ENCODE measurements at places on chromosomes 2 and 18.

DNA sequence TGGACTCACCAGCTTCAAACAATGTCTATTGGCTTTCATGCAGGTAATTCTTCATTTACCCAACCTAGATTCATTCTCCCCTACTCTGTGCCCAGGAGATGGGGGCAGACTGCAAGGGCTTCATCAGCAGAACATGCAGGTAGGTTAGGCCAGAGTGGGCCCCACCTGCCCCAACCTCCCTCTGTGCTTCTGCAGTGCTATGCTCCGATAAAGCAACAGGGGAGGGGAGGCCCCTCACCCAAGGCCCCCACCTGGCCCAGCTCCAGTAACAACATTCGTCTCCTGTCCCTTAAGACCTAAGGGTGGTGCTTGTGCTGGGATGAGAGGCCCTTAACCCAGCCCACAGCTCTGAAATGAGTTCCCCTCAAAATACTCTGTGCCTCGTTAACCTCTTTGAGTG is 16.7 kb upstream of the GYPC start:
- DNase-seq = no peak

DNA sequence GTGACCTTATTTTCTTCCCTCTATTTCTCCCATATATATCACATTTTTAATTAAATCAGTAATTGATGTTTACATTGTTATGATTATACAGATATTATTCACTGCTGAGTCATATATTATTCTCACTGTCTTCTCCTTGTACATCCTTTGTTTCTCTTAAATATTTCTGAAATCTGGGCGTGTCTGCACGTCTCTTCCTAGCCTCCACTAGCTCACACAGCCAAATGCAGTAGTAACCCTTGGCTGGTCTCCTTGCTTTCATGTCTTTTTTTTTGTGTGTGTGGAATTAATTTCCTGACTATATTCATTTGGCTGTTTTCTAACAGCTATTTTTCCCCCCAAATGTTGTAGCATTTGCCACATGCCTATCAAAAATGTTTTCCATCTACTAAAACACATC is 15.8 kb downstream of the CCNYL1 start:
- DNase-seq = peak; percentile 64

DNA sequence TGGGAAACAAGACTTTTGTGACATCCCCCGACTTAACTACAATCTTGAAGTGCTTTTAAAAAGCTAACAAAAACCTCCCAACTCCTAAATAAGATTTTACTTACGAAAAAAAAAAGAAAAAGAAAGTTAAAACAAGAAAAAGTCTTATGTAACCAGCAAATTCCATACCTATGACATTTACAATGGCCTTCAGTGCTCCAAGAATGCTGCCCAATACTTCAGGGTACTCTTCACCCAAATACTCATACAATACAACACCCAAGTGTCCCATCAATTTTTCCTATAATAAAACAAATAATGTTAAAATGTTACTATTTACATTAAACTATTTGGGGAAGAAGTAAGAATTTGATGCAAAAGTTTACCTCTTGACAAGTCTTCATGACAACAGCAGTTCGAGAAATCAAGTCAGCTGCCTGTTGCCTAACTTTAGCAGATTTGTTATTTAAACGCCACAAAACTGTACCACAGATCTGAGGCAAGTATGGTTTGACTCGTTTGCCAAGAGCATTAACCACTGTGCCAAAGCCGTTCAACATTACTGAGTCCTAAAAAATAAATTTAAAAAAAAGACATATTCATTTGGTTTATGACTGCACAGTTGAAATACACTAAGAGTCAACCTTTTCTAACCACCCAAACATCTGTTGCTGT is 34.8 kb downstream of the SF3B1 start:
- peak; percentile 33 for DNase-seq

DNA sequence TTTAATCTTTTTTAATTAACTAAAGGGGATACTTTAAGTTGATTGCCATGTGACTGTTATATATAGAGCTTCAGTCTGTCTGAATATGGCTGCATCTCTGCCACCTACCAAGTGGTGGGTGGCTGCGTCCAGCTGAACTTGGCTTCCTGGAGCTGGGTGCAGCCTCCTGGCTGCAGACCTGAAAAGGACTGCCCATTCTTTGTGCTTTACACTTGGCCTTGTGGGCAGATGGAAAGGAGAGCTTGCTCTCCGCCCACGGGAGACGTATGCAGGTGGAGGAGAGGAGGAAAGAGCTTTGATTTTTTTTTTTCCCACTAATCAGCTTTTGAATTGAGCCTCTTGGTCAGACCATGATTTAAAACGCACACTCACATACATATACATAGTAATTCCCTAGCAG is 34.7 kb downstream of the NCK2 start:
- DNase-seq = no peak

DNA sequence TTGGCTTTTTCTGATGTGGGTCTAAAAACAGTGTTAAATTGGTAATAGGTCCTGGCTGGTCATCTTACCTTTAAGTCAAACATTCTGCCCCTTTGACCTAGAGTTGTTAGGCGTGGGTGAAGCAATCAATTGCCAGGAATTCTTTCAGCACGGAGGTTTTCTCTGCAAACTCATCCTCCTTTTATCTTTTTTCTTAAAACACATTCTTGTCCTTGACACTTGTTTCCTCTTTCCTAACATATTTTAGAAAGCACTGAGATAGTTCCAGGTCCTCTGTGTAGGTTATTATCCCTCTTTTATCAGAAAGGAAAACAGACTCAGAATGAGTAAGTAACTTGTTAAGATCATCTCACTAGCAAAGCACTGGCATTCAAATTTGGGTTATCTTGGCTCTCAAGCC is 18.6 kb upstream of the AP1S3 start:
- no peak for DNase-seq

DNA sequence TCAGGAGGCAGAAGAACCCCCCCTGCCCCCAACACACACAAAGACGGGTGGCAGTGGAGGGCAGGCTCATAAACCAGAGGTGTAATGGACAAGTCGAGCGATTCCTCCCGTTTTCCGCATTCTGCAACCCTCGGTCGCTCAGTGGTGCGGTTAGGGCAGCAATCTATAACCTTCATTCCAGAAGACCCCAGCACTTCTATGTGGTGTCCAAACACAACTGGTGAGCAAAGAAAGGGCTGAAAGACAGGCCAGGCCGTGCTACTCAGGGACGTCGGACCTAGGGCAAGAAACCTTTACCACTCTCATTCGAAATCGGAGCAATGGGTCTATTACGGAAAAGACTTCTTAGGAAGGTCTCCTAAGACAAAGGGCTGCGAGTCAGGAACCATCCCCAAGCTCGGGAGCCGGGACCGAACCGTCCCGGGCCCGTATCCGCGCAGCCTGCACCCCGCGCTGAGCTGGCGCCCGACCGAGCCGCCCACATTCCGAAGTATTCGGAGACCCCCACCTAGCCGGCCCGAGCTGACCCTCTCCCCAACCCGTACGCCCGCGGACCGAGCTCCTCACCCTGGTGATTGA is 568 bp downstream of the ARL5A start:
- DNase-seq = peak; percentile 31

DNA sequence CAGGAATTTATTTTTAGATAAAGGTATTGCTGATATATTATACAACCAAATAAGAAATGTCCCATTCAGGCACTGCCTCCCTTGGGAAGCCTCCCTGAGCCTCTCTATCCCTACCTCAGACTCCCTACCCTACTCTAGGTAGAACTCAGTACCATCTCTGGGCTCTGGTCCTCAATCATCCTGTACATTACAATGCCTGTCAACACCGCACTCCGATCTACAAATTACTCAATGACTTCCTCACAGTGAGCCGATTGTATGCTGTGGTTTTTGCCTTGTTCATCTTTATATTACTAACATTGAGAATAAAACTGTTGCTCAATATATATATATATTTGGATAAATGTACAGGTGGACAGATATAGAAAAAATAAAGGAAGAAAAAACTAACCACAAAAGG is 207.5 kb downstream of the STK39 start:
- no peak for DNase-seq

GRCh38 chr2:2656115-2657011 is 325.3 kb upstream of the MYT1L start:
- DNase-seq = no peak

- no peak for DNase-seq
Observed at GRCh38 chr2:120208381-120209353, 14.5 kb downstream of the TMEM185B start.

DNA sequence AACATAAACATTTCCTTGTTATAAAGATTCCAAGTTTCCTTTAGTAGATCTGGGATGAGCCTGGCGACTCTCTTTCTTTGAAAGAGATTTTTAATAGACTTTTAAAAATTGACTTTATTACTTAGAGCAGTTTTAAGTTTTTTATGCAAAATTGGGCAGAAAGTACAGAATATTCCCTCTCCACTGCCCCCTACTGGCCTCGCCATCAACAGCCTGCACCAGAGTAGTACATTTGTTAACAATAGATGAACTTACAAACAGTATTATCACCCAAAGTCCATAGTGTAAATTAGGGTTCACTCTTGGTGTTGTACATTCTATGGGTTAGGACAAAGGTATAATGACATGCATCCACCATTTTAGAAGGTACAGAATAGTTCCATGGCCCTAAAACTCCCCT is 3.9 kb downstream of the MAP3K19 start:
- DNase-seq = no peak

GRCh38 chr2:240707043-240707756 is 15.5 kb downstream of the AQP12A start:
- DNase-seq = no peak

GRCh38 chr2:163751696-163752095 is 15.9 kb upstream of the FIGN start:
- DNase-seq = no peak

DNA sequence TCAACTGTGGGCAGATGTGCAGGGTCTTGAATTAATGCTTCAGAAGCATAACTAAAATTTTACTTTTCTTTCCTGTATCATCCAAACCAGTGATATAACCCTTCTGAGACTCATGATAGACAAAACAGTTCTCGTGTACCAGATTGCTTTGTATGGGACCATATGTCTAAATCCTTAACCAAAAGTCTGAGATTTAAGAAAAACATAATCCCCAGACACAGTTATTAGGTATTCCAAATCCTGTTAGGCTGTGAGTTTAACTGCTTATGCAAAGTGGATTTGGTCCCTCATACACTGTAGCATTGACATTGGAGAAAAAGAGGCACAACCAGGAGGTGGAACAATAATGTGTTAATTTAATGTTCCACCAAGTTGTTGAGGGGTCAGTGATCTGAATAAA is 235.0 kb downstream of the PMAIP1 start:
- no peak for DNase-seq

- peak; percentile 83 for DNase-seq
Observed at GRCh38 chr2:14635391-14635871, 2.9 kb downstream of the LRATD1 start.

DNA sequence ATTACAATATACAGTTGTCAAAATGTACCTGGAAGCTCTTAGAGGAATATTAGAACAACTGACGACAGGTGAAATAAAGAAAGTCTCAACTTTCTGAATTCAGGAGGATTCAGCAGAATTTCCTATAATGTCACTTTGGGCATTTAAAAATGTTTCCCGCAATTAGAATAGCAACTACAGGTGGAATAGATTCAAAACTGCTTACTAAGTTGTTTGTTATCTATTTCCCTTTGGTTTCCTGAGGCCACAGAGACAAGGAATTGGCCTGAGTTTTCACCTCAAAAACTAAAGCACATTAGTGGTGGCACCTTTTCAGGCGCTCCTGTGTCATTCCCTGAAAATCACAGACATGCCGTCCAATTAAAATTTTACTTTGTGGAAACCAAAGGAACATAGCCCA is 729.2 kb upstream of the FANCL start:
- no peak for DNase-seq
